ENCODE measurements at places on chromosomes 4 and X.

- peak; percentile 5 for DNase-seq
Measured at GRCh38 chrX:46125111-46125510, 420.1 kb downstream of the ZNF674 start.

GRCh38 chr4:7710576-7711306 is 228.9 kb downstream of the AFAP1 start:
- no peak for DNase-seq

DNA sequence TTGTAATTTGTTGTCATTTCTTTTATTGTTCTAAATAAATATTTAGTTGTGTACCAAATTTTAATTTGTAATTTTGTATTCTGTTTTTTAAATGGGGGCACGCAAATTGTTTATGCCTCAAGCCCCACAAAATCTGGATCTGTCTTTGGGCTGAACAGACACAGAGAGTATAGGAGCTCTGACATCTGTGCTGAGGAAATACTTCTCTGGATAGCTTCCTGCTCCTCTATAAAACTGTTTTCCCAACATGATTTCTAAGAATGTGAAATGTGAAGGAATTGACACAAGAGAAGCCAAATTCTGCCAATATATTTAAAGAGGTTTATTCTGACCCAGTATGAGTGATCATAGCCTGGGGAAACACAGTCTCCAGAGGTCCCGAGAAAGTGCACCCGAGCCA is 93.0 kb downstream of the IL13RA2 start:
- DNase-seq, result no peak

DNA sequence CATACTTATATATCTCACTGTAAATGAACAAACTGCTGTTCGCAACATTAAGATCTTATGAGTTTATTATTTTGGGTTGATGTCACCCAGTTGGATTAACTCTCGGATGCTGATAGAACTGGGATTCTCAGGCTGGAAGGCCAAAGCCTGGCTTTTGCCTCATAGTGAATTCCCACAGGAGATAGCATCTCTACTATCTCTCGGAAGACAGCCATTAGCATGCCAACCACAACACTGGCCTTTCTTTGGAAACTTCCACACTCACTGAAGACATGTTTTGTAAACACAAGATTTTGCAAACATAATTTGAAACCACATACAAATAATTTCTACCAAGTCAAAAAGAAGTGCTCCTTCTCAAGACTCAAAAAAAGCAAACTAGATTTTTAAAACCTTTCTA is 4.5 kb upstream of the ATP6AP2 start:
- no peak for DNase-seq

GRCh38 chr4:126530996-126531585 is 1101.7 kb upstream of the INTU start:
- DNase-seq, result no peak

GRCh38 chr4:45621971-45622370 is 501.9 kb downstream of the GABRG1 start:
- no peak for DNase-seq

- DNase-seq, result no peak
Measured at GRCh38 chrX:17496407-17496806, 121.4 kb downstream of the NHS start.

GRCh38 chr4:122662701-122663100 is 41.8 kb upstream of the IL21 start:
- no peak for DNase-seq

DNA sequence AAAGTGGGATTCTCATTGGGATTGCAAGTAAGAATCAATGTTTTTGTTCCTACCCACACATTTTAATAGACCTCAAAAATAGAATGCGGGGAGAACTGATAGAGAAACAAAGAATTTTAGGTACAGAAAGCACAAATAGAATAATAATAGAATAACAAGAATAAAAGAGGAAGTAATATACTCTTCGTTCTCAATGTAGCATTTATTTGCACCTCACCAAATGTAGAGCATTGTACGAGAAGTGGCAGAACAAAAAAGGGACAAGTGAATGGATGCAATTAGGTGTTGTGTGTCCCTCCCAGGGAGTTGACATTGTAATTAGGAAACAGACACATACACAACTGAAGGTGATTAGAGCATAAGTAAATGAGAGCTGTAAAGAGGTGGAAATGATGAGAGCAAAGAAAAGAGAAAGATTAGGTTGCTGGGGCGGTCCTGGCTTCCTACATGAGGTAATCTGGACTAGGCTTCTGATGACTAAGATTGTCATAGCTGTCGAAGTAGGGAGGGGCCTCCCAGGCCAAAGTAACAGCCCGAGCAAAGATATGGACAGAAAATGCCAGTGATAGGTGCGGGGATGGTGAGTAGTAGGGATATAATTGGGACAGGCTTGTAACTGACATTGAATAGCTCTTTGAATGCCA is 10.4 kb downstream of the RAB9A start:
- no peak for DNase-seq

DNA sequence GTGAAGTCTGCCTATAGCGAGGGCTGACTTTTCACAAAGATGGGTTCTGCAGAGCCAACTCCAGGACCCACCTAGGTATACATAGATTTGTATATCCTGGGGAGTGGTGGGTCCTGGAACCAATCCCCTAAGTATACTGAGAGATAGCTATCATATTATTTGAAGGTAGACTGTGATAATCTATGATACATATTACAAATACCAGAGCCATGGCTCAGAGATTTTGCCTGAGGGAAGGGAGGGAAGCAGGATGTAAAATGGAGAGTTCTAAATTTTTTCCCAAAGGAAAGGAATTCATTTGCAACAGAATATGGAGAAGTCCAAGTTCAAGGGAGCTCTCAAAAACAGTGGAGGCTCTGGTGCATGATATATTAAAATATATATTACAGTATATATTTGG is 7.2 kb downstream of the TCEAL3 start:
- no peak for DNase-seq

- DNase-seq, result no peak
Measured at GRCh38 chr4:48588230-48589097, 98.4 kb downstream of the ZAR1 start.

DNA sequence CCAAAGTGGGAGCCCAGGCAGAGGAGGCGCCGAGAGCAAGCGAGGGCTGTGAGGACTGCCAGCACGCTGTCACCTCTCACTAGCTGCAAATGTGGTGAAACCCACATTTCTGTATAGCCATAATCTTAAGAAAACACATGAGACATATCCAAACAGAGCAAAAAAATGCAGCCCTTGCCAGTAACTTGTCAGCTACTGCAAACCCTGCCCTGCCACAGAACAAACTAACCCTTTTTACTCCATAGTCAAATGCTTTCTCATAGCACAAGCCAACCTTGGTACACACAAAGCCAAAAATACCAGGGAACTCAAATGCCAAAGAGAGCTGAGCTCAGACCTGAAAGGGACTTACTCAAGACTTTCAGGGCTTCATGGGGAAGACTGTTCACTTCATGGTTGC is 14.9 kb upstream of the NXF3 start:
- DNase-seq, result no peak

DNA sequence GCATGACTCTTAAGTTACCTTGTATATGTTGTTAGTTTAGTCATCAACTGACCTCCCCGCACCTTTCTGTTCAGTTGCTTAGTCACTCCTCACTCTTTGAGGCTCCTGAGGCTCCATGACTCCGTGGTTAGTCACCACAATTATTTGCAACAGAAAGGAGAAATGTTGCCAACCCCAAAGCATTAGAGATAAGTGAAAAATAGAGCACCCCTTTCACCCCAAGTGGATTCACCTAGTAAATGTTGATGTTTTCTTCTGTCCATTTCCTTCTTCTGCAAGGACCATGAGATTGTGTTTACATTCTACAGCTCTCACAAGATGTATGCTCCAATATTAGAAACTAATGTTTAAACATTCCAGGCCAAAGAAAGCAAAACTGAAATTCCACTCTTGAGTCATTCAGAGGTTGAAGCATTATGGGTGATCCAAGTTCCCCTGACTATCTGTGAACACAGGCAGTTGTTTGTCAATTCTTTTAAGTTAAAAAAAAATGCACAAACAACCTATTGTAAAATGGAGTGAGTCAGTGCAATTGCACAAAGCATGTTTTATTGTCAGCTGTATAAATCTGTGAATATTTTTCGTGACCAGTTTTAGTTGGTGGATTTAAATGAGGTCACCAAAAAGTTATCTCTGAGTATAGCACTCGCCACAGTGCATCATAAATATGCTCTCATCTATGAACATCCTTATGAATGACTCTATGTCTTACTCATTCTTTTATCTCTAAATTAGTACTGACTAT is 552.4 kb upstream of the MAGEB2 start:
- DNase-seq, result no peak

DNA sequence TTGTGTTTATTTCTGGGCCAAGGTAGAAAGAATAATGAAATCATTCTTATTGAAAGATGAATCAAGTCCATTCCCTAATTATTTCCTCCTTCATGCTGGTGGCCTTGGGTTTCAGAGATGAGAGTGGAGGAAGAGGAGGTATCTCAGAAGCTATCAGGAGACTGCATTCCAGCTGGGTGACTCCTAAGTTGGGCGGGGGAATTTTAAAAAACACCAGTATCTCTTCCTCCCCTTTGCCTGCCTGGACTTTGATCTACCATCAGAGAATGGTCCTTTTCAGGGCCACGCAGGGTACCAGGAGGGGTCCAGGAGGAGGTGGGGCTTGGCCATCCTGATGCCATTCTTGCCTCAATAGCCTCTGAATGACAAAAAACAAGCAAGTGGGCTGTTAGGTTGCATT is 104.4 kb downstream of the ASMT start:
- DNase-seq, result no peak

GRCh38 chr4:185817403-185817818 is 5.4 kb upstream of the SORBS2 start:
- no peak for DNase-seq

- DNase-seq, result no peak
Measured at GRCh38 chr4:28799696-28800095, 1920.5 kb upstream of the PCDH7 start.

GRCh38 chr4:145843639-145844038 is 95.0 kb downstream of the ZNF827 start:
- DNase-seq, result no peak

- DNase-seq, result no peak
Measured at GRCh38 chr4:7295197-7295910, 103.0 kb downstream of the SORCS2 start.

GRCh38 chrX:148161701-148162100 is 180.6 kb downstream of the FMR1NB start:
- DNase-seq, result no peak

- DNase-seq, result no peak
Measured at GRCh38 chr4:69490271-69490670, 5.4 kb downstream of the UGT2B4 start.

DNA sequence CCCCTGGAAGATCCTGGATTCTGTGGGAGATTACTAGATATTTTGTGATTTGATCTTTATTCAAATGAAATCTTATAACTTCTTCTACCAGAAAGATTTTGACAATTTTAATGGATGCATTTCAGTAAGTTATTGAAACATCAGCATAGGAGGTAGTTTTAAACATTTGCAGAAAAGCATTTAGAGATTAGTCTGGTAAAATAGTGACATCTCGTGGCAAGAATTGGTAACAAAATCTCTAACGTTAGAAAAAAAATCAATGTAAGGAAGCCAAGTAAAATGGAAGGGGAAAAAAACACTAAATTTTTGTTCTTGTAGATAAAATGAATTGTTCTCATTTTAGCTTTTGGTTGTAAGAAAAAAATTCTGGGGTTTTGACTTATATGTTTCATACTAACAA is 73.3 kb downstream of the TASL start:
- DNase-seq, result no peak

GRCh38 chr4:13892739-13893105 is 265.2 kb upstream of the BOD1L1 start:
- no peak for DNase-seq

- no peak for DNase-seq
Measured at GRCh38 chr4:107643021-107643420, 77.0 kb downstream of the PAPSS1 start.

- DNase-seq, result peak; percentile 48
Measured at GRCh38 chrX:11908371-11908770, 150.3 kb downstream of the MSL3 start.

GRCh38 chrX:137212078-137212632 is 178.4 kb upstream of the GPR101 start:
- DNase-seq, result no peak

- DNase-seq, result no peak
Measured at GRCh38 chrX:149711545-149712236, at the start of gene MAGEA11. MAGEA11 (plus strand) TSS chrX:149712060; CDS start chrX:149713160, 1,100 bp downstream.

DNA sequence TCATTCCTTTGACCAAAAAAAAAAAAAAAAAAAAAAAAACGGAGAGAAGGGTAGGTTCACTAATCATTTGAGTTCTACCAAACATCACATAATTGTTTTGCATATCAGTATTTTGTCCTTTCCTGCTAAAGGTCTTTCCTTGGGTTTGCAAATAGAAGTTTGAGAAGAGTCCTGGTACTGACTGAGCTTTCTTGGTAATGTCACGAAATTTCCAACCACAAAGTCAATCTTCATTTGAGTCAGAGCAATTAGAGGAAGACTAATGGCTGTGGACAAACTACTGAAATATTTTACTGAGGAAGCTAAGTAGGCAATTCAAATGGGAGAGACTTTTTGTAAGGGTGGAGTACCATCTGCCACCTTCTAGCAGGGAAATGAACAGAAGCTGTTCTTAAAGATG is 21.7 kb upstream of the CD40LG start:
- DNase-seq, result no peak

DNA sequence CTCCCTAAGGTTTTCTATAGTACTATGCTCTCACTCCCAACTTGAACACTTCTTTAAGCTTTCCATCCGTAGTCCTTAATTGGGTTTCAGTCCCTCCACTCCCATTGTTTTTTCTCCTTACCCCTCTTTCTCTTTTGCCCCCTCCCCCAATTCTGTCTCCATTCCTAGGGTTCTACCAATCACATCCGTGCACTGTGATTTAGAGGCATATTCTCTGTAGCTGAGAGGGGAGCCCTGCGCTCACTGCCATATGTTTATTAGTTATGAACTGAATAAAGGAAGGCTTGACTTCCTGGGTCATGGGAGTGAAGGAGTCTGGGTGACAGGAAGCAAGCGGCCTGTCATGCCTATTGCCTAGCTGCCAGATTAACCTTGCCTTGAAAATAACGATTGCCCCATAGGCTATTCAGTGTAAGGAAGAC is 471 bp downstream of the MCTS1 start:
- DNase-seq, result peak; percentile 53

DNA sequence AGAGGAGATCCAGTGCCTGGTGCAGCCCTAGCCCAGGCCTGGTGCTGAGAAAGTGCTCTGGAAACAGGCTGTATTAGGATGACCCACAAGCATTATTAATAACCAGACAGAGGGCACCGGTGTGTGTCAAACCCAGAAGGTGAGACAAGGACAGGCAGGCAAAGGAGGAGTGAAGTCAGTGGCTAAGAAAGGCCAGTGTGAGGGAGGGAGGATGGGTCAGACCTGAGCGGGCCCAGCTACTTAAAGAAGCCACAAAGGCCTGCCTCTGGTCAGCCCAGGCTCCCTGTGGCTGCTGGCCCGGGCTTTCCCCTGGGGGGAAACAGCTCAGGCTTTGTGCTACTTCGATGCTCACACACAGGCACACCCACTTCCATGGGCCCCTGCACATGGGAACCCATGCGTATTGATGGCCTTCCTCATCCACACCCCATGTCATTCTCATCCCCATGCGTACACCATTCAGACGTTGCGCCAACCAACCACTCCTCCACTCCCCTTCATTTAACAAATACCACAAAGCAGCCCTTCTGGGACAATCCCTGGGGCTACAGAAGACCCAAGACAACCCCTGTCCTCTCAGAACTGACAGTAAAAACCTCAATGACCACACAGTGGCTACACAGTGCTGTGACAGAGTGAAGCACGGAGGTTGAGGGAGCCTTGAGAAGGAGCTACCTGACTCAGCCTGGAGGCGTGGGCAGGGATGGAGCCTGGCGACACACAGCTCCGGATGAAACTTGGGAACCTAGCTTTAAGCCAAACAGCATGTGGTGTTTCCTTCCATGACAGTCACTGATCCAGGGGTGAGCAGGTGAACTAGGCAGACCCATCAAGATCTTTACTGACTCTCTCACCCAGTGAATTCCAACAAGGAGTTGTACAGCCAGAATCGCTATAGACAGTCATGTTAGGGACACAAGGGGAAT is 24.9 kb upstream of the MTM1 start:
- DNase-seq, result no peak

Data from activated naive CD4-positive, alpha-beta T cell treated with anti-CD3 and anti-CD28 coated beads for 36 hours (primary cell).